Caco-2 (cell line): ENCODE measurements at places on chromosomes 16 and 17. TPM values are rescaled to one million over a fixed set of nuclear protein-coding genes. Genes with fewer than 3 reads are reported as not detected.

Gene ANKRD40
- 113 and 114 TPM in 2 replicates for total RNA-seq

DNA sequence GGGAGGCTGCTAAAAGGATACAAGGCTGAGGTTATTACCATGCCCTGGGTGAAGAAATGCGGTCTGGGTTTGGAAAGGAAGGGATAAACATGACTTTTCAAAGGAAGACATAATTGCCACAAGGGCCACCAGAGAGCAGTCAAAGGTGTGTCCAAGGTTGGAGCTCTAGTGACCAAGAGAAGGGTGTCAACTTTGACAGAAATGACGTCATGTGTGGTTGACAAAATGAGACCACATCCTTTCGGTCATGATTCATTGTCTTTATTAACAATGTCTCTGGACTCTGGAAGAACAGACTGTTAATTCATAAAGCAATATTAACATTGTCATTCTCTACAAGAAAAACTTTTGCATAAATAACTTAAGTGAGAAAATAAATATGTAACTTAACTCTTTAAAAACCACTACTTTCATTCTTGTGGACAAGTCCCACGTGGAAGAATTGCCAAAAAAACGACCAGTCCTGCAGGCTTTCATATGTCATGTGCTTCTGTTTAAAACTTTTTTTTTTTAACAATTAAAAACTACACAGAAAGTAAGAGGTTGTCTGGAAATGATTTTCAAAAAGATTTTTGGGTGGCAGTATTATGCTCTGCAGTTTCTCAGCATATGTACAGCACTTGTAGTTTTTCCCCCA, 5.0 kb downstream of the SOST start:
- H3K4me3 ChIP-seq, result no peak overlapping the region
- no peaks in the 10 kb centered on the region for H3K27me3 ChIP-seq
- no peak overlapping the region for H3K27ac ChIP-seq
- DNase-seq, result no peak
- H3K36me3 ChIP-seq, result no peaks in the 10 kb centered on the region
- H3K4me1 ChIP-seq, result no peaks in the 10 kb centered on the region

DNA sequence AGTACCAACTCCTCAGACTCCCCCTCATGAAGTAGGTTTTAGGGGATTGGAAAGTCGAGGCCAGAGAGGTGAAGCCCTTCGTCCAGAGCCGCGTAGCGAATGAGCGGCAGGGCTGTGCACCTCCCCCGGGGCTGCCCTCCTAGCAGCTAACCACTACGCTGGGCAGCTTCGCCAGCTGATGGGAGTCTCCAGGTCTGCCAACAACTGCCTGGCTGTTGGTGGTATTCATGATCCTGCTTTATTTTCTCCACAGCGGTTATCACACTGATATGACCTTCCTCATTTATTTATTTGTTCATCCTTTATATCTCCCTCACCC, 773 bp upstream of the NETO2 start:
- no peaks in the 10 kb centered on the region for H3K4me1 ChIP-seq
- peak overlapping the region; percentile 79 for H3K4me3 ChIP-seq
- no peaks in the 10 kb centered on the region for H3K36me3 ChIP-seq
- H3K27me3 ChIP-seq, result no peaks in the 10 kb centered on the region
- H3K27ac ChIP-seq, result peak overlapping the region; percentile 55

DNA sequence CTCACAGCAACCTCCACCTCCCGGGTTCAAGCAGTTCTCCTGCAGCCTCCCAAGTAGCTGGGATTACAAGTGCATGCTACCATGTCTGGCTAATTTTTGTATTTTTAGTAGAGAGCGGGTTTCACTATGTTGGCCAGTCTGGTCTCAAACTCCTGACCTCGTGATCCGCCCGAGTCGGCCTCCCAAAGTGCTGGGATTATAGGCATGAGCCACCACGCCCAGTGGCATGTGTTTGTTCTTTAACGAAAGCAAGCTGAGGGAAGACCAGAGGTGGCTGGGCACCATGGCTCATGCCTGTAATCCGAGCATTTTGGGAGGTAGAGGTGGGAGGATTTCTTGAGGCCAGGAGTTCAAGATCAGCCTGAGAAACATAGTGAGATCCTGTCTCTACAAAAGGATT, 18.1 kb downstream of the TNFRSF13B start:
- H3K36me3 ChIP-seq, result no peaks in the 10 kb centered on the region
- 0 out of 2 replicates have a peak, but pooled peaks cover 1% of the 10 kb centered on the region for H3K27me3 ChIP-seq
- no peak overlapping the region for H3K4me3 ChIP-seq
- no peak for DNase-seq

- peak; percentile 95 for DNase-seq
- H3K27ac ChIP-seq, result peak within 1 kb of the TSS; percentile 76
- peak within 1 kb of the TSS; percentile 68 for H3K4me3 ChIP-seq
Observed at GRCh38 chr17:75524970-75525805, at the start of gene LLGL2. Gene LLGL2 (plus strand): TSS chr17:75525697. CDS start chr17:75543427, 17,730 bp downstream.
